ENCODE measurements at places on chromosomes 3 and 15. TPM values are rescaled to one million over a fixed set of nuclear protein-coding genes. Genes with fewer than 3 reads are reported as not detected.
A peak's percentile ranks its signal among the peaks of the same experiment; 100 is the strongest.

DNA sequence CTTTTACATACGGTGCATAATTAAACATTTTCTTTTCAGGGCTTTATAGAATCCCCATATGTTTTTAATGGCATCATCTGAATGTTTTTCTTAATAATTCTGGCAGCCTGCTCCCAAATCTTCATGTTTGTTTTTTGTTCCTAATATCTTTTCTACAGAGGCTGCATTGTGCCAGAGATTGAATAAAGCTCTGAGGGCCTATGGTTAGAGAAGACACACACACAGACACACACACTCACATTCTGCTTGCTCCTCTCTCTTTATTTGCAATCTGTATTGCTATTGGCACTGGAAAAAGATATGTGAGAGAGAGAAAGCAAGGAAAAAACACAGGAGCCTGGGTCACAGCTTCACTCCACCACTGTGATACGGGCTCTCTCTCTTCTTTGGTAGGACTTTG, 136.0 kb downstream of the MECOM start:
- DNase-seq: no peak

Gene FSIP1
- 0.13 TPM for polyA plus RNA-seq

DNA sequence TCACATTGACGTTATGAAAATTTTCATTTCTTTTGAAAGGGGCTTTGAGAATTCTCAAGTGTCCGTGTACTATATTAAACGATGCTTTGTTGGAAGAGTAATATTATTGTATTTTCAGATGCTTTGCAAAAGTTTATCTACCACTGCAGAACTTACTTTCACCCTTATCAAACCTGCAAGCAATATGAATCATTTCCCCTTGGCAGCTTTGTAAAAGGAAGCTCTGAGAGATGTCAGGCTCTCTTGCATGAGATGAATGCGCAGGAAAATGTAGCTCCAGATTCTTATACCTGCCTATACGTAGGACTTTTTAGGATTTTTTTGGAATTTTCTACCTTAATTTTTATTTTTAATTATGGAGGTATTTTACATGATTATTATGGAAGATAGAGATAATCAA, 34.5 kb downstream of the GPD1L start:
- no peak for DNase-seq

Gene HYKK
- 9.4 TPM for polyA plus RNA-seq

Gene ZNF35
- 2.7 TPM for polyA plus RNA-seq

- DNase-seq: no peak
These were observed 51.0 kb downstream of the ZDHHC19 start for GRCh38 chr3:196159952-196160804.

- no peak for DNase-seq
These were observed 118.0 kb downstream of the GSK3B start for GRCh38 chr3:119976214-119976613.

DNA sequence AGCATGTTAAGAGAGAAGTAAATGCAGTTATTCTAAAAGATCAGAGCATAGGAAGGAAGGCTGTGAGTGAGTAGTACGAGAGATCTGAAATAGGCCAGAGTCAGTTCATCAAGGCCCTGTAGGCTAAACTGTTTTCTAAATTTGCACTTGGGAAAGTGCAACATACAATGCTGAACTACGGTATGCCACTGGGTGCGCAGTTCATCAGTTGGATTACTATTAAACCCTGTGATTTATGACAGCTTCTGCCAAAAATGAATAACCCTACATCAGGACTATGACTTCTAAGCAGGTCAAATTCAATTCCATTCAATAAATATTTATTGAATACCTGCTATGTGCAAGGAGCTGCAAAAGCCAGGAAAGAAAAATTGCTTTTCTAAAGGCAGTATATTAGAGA, 10.8 kb downstream of the CBLB start:
- no peak for DNase-seq

DNA sequence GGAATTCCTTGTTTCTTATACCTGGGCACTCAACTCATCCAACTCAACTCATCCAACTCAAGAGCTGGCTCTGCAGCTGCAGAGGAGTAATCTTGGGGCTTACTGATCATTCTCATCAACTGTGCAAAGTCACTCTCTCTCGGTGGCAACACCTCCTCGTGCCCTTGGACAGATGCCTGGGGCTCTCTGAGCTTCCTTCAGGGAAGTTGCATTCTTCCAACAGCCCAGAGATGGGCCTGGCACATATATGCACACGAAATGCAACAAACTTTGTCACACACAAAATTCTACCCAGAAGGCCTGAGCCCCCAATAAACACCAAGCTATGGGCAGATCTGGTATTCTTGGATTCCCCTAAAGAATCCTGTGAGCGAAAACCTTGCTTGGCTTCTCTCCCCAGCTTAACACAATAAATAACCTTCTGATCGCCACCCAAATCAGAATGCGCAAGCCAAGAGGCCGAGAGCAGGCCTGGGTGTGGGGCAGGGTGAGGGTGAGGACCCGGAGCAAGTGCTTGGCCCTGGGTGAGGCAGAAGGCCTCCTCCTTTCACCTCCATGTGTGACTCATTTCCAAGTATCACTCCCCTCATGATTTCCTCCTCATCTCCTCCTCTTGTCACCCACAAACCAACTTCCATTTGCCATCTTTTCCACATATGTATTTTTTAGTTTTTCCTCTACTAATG, 15.4 kb downstream of the TGM5 start:
- no peak for DNase-seq

Gene CYP8B1
- polyA plus RNA-seq: not detected

GRCh38 chr15:84865074-84865569, 19.3 kb upstream of the SLC28A1 start:
- no peak for DNase-seq

Gene CNTN6
- 0.43 TPM for polyA plus RNA-seq

Gene MAGI1
- polyA plus RNA-seq: 14.7 TPM

DNA sequence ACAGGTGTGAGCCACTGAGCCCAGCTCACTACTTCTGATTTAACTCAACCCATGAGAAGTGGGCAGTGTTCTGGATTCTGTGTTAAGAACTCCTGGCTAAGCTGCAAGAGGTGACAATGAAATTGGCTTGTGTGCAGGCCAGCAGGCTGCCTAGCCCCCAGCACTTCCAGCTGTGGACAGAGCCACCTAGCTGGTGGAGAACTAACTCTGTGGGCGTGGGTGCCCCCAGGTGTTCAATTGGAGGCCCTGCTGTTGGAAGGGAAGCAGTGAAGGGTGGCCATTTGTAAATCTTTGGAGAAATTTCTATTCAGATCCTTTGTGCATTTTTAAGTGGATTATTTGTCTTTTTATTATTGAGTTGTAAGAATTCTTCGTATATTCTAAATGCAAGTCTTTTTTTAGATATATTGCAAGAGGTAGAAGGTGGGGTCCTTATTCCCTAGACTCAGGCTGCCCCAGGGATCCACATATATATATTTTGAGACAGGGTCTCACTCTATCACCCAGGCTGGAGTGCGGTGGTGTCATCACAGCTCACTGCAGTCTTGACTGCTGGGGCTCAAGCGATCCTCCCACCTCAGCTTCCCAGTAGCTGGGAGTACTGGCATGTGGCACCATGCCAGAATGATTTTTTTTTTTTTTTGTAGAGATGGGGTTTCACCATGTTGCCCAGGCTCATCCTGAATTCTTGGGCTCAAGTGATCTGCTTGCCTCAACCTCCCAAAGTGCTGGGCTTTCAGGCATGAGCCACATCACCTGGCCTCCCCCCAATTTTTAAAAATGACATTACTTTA, 7.2 kb upstream of the SCAMP5 start:
- peak; percentile 13 for DNase-seq

DNA sequence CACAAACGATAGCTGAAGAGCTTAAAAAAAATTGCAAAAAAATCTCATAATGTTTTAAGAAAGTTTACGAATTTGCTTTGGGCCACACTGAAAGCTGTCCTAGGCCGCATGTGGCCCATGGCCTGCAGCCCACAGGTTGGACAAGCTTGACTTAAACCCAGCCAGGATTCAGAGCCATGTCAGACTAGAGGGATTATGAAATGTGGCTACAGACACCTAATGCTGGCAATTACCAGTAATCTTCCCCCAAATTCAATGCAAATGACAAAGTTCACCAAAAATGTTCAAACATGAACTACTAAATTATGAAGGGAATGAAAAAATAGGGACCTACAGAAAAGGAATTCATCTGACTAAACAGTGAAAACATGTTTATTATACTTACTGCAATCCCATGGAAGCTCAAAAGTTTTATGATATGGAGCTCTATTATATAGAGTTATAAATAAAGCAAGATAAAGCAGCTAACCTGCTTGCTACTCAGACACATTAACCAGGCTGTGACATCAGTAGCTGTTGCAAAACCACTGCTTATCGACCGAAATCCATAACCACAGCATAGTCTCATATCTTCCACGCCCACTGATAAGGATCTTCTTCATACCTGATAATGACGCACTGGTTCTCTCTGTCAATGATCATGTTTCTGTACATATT, 49.2 kb downstream of the LDHAL6B start:
- DNase-seq: no peak

- peak; percentile 14 for DNase-seq
These were observed 236.0 kb downstream of the CACNA2D3 start for GRCh38 chr3:54358316-54358715.

GRCh38 chr3:48894516-48894915, 4.2 kb downstream of the SLC25A20 start:
- DNase-seq: no peak

DNA sequence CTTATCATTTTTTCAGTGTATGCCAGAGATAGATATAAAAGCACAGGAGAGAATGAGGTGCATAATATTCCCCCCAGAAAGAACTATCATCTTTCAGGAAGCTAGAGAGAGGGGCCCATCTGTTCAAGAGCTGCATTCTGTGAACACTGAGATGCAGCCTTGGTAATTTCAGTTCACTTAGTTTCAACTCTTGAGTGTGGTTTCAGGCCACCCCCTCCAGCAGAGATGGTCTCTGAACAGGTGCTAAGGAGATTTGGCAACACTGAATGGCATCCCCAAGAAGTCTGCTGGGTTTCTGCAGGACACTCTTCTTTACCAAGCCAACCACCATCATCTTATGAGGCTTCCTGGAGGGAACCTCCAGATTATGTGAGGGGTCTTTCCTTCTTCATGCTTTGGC, 30.4 kb upstream of the LIMD1 start:
- no peak for DNase-seq

DNA sequence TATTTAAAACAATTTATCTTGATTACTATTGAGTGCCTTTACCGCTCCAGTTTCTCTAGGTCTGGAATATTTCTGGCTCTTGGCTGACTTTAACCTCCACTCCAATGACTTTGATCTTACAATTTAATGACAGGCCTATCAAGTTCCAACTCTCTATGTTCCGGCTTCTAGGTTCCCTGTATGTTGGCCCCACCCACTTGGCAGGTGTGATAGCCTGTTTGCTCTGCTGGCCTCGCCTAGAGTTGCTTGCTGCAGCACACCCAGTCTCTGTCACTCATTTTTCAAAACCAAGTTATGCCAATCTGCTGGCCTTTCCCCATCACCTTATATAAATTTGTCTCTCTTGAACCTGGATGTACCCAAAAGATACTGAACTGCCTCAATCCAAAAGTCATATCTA, 428.0 kb downstream of the ROBO1 start:
- no peak for DNase-seq

DNA sequence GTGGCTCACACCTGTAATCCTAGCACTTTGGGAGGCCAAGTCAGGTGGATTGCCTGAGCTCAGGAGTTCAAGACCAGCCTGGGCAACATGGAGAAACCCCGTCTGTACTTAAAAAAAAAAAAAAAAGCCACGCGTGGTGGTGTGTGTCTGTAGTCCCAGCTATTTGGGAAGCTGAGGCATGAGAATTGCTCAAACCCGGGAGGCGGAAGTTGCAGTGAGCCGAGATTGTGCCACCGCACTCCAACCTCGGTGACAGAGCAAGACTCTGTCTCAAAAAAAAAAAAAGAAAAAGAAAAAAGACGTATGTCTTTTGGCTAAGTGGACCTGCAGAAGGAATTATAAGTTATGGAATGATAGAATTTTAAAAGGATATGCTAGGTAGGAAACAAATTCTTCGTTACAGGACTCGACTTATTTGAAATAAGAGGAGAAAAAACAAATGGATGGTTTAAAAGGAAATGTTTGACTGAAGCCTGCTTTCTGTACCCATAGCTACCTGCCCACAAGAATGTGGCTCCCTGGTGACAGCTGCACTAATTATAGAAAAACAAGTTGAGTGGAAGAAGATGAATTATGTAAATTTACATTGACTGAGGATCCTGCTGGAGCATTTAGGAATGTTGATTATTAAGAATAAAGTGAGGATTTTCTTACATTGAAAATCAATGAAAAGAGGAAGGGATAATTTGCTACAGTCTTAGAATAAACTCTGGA, 36.0 kb upstream of the SKIL start:
- DNase-seq: no peak

- DNase-seq: no peak
These were observed 370.2 kb upstream of the CNTN4 start for GRCh38 chr3:1728510-1728909.

DNA sequence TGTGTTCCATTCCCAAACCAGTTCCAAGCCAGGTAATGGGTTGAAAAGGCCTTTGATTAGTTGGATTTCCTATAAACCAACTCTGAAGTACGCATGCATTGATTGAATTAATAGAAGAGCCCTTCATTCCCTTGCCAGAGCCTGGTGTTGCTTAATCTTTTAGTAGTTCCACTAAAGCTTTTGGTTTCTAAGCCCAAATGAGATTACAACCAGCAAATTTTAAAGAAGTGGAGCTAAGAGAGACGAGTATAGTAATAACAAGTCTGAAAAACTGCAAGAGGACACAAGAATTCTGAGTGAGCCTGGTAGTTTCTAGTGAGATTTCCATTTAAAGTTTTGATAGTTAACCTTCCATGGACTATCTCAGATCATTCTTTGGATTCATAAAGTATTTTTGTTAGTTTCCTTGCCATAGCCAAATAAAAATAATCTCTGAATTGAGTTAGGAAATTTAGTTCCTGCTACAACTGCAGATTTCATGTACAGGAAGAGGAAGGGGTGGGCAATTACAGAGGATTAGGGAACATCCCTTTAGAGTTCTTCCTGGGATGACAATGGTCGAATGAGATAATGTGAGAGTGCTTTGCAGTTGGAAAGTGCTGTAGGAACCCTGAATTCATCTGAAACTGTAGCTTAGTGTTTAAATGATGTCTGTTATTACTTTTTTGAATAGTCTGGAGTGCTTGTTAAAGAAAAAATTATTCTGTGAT, 136.8 kb downstream of the FNDC3B start:
- DNase-seq: no peak

- no peak for DNase-seq
These were observed 39.8 kb downstream of the TSC22D2 start for GRCh38 chr3:150447631-150448465.
